ENCODE measurements at places on chromosomes 6 and 20.

- DNase-seq = no peak
Measured at GRCh38 chr20:34512955-34513419, 3.2 kb upstream of the DYNLRB1 start.

GRCh38 chr6:32867554-32868256, 13.7 kb downstream of the PSMB9 start:
- DNase-seq = no peak

- DNase-seq = no peak
Measured at GRCh38 chr6:41274256-41274655, 12.2 kb downstream of the TREM1 start.

DNA sequence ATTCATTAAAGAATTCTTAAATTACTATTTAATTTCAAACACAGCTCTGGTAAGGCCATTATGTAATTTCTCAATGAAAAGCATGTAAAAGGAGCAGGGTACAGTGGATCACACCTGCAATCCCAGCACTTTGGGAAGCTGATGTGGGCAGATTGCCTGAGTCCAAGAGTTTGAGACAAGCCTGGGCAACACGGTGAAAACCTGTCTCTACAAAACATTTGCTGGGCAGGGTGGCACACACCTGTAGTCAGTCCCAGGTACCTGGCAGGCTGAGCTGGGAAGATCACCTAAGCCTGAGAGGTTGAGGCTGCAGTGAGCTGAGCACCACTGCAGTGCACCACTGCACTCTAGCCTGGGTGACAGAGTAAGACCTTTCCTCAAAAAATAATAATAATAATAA, 37.4 kb downstream of the MDN1 start:
- DNase-seq = no peak

- no peak for DNase-seq
Measured at GRCh38 chr6:118122801-118123200, 215.7 kb downstream of the SLC35F1 start.

DNA sequence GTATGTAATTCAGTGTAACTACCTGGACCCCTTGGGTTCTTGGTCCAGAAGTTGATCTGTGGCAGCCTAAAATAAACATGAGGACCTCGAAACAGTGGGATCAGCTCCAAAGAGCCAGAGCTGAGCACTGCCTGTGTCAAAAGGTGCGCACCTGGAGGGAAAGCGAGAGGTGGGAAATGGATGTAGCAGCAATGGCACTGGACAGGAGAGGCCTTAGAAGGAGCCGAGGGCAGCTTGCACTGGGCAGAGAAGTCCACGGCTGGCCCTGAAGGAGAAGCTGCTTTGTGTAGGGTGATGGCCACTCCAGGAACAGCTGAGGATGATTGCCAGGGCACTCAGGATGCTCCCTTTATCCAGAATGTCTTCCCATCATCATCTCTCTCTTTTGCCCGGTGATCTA, 213.9 kb upstream of the SNX9 start:
- DNase-seq = no peak

DNA sequence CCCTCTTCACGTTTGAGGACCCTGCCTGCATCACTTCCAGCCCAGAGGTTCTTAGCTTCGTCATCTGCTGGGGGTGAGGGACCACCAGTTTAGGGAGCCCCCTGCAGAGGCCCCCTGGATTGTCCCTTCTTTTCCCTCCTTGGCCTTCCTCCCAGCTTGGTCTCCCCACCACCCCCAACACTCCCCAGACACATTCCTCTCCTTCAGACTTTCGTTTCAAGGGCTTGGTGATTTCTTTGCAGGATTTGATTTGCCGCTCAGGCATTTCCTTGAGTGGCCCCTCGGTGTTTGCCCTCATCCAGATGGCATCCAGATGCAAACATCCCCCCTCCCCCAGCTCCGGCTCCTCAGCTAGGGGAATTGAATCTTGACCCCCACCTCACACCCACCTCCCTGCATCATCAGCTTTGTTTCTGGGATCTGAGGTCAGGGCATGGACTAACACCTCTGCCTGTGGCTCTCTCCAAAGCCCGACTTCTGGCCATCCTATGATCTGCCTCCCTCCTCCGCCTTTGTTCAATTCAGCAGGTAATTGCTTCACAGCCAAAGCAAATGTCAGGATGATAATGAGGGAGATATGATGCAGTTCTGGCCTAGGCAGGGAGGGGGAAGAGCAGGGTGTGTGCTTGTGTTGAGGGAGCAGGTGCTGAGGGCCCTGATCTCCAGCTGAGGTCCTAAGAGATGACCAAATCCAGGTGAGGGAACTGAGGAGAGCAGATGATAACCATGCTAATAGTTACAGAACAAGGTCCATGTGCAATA, 141.5 kb downstream of the VEGFA start:
- no peak for DNase-seq

DNA sequence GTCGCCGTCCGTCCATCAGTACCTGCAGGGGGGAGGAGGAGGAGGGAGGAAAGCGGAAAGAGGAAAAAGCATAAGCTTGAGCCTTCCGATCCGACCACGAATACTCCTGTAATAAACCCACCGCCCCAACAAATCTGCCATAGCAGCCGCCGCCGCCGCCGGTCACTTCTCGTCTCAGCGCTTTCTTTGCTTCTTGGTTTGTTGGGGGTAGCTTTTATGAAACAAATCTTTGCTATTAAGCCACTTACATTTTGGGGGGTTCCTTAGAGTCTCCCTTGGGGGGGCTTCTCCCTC, 277 bp downstream of the ADGRB3 start:
- no peak for DNase-seq

DNA sequence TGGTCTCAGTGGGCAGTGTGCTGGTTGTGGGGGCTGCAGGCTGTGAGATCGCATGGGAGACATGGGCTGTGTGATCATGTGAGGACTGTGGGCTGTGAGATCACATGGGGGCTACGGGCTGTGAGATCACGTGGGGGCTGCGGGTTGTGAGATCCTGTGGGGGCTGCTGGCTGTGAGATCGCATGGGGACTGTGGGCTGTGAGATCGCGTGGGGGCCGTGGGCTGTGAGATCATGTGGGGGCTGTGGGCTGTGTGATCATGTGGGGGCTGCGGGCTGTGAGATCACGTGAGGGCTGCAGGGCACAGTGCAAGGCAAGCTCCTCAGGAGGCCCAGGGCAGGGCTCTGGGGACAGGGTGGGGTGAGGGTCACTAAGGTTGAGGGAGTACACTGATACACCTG, 140.5 kb upstream of the CST7 start:
- no peak for DNase-seq

GRCh38 chr6:132927713-132928112, 113.3 kb downstream of the RPS12 start:
- no peak for DNase-seq

DNA sequence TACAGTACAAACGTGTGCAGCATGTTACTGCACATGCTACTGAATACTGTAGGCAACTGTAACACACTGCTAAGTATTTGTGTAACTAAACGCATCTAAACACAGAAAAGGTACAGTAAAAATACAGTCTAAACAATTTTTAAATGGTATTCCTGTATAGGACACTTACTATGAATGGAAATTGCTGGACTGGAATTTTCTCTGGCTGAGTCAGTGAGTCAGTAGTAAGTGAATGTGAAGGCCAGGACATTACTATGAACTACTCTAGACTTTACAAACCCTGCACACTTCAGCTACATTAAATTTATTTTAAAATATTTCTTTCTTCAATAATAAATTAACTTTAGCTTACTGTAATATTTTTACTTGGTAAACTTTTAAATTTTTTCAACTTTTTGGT, 225.0 kb upstream of the TENT5A start:
- DNase-seq = no peak

- DNase-seq = no peak
Measured at GRCh38 chr6:105619971-105620741, 217.3 kb upstream of the PREP start.

DNA sequence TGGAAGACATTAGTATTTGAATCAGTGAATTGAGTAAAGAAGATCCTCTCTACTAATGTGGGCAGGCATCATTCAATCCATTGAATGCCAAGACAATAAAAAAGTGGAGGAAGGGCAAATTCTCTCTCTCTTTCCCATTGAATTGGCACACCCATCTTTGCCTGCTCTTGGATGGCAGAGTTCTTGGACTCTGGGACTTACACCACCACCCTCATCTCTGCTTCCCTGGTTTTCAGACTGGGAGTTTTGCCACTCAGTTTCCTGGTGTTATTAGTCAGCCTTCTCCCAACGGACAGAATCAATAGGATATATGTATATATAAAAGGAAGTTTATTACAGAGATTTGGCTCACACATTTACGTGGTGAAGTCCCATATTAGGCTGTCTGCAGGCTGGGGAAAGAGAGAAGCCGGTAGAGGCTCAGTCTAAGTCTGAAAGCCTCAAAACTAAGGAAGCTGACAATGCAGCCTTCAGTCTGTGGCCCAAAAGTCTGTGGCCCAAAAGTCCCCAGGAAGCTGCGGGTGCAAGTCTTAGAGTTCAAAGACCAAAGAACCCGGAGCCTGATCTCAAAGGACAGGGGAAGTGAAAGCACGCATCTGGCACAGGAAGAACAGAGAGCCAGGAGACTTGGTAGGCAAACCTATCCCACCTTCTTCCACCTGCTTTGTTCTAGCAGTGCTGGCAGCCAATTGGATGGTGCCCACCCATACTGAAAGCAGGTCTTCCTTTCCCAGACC, 64.4 kb downstream of the SMPDL3A start:
- no peak for DNase-seq

DNA sequence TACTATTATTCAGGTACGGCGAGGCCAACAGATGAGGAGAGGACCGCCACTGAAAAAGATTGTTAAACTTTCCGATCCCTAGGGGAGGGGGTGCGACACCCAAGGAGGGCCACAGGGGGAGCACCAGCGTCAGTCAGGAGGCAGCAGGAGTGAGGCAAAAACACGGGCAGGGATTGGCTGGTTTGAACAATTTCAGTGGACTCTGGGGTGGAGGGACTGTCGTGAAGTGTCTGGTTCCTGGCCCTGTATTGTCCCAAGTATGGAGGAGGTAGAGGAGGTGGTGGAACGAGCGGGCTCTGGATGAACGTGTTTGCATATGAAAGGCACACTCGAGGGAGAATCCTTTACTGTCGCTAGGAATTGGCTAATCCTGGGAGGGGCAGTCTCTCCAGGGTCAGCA, 32.5 kb upstream of the MCUR1 start:
- no peak for DNase-seq

DNA sequence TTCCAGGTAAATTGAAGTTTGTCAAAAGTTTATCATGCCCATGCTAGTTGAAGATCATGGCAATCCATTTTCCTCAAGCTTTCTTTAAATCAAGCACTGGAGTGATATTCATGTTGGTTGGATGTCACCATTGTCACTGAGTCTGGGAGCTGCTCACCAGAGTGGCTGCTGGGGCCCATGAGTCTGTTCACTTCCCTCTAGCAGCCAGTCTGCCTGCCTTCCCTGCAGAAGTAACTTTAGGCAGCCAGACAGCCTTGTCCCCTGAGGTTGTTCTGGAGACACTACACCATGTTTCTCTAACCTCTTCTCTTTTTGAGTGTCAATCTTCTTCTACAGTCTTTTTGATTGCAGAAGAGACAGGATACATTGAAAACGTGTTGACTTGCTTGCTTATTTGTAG, 5.5 kb downstream of the SIRT5 start:
- DNase-seq = no peak

GRCh38 chr6:96613291-96613999, 50.5 kb downstream of the FHL5 start:
- peak; percentile 75 for DNase-seq

DNA sequence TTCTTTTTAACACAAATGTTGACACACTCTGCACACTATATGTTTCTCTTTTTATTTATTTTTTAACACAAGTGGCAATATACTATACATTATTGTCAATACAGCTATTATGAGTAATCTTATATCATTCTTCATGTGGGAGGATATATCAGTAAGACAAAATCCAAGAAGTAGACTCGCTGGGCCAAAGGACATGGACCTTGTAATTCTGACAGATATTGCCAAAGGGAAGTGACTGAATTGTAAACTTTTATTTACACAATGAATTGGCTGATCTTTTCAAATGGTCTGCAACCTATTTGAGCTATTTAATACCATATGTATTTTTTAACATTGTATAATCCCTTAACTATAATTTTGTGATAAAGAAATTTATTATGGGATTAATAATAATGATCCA, 56.0 kb downstream of the CCDC170 start:
- no peak for DNase-seq

GRCh38 chr6:85058806-85059205, 294.4 kb upstream of the TBX18 start:
- no peak for DNase-seq
